HT-29 (cell line): ENCODE measurements at places on chromosomes 4 and X. TPM values are rescaled to one million over a fixed set of nuclear protein-coding genes. Genes with fewer than 3 reads are reported as not detected.

Gene STK26
- 18.8 and 25.8 TPM in 2 replicates for total RNA-seq

Gene FOXO4
- total RNA-seq, result 9.4 and 11.1 TPM in 2 replicates

Gene GPRIN3
- total RNA-seq, result 2.4 and 3.3 TPM in 2 replicates

Gene SLC16A2
- total RNA-seq, result not detected in 2 replicates

Gene MAP7D2
- total RNA-seq, result 0.03 TPM in 1 of 2 replicates, not detected in the other

Gene AFF2
- not detected in 2 replicates for total RNA-seq

Gene ERAS
- total RNA-seq, result not detected in 2 replicates

Gene CENPE
- total RNA-seq, result 4.3 and 5.7 TPM in 2 replicates

Gene TRPC3
- total RNA-seq, result not detected in 2 replicates

Gene BEX5
- total RNA-seq, result not detected in 2 replicates

Gene ARHGAP36
- total RNA-seq, result not detected in 2 replicates

Gene TNIP3
- not detected in 2 replicates for total RNA-seq

Gene CFAP47
- not detected in 2 replicates for total RNA-seq
